AG10803 (cell line): ENCODE measurements at places on chromosomes 2 and 18.

DNA sequence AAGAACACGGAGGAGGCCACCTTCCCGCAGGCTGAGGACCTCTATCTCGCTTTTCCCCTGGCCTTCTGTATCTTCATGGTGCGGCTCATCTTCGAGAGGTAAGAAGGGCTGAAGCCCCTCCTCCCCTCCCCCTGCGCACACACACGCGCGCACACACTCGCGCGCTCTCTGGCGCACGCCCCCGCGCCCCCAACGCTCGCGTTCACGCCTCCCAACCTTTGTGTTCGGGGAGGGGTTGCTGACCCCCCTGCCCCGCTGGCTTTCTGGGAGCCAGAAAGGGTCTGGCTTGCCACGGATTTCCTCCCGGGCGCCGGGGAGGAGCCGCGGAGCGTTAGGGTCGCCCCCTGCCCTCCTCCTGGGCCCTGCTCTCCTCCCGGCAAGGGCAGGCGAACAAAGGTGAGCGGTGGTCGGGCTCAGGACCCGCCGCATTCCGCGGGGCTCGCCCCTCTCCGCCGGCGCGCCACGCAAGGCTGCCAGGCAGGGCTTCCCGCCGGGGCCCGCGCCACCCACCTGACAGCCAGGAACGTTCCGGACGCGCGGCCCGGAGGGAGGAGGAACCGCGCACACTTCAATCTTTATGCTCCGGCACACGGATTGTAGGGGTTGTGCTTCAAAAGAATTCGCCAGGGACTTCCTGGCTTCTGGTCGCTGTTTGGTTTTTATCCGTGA, 583 bp downstream of the CERS6 start:
- no peak for DNase-seq

- DNase-seq, result no peak
Measured at GRCh38 chr2:121558329-121558728, 27.6 kb downstream of the RNU4ATAC start.

GRCh38 chr18:23735021-23735464, 45.8 kb downstream of the LAMA3 start:
- DNase-seq, result no peak

DNA sequence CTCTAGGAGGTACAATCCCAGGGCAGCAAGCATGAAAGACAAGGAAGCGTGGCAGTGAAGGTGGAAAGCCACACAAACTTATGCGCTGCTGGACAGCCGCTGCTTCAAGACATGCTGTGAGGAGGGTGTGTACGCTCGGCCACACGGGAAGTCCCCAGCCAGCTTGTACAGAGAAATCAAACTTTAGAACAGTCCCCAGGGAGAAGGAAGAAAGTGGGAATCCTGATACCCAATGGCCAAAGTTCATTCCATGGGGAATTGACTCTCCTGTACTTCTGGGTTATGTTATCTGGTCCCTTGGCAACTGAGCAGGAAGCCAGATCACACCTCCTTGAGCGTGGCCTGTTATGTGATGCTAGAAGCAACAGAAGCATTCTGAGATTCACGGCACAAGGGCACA, 86.1 kb upstream of the BOD1L2 start:
- DNase-seq, result no peak

DNA sequence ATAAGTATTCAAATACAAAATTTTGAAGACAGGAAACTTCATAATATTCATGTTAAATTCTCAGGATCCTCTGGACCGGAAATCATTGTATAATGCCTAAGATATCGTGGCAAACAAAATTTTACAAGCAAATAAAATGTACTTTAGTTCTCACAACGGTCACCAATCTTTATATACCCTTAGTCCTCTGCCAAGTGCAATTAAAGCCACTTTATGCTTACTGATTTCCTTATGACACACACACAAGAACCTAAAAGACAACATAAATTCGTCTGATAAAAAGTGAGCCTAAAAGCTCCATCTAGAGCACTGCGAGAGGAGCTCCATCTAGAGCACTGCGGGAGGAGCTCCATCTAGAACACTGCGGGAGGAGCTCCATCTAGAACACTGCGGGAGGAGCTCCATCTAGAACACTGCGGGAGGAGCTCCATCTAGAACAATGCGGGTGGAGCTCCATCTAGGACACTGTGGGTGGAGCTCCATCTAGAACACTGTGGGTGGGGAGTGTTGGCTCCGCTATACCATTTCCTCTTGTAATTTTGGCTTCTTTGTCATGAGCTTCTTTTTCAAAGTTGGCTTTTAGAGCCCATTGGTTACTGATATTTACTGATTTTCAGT, 15.9 kb downstream of the ATP8B1 start:
- no peak for DNase-seq

DNA sequence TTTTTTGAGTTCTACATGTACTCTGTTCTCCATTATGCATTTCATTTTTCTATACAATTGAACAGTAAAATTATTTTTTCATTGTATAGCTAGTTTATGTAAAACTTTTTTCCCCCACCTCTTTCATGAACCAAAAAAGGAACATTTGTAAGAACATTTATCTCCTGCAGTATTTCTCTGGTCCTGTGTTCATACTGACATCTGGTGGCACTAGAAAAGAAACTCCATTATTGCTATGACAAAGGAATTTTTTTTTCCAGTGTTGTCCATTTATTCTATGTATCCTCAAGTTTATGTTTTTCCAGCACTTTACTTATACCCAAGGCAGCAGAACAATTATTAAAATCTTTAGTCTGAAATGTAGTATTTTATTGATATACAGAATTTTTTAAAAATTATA, 27.4 kb upstream of the CHAC2 start:
- peak; percentile 53 for DNase-seq

DNA sequence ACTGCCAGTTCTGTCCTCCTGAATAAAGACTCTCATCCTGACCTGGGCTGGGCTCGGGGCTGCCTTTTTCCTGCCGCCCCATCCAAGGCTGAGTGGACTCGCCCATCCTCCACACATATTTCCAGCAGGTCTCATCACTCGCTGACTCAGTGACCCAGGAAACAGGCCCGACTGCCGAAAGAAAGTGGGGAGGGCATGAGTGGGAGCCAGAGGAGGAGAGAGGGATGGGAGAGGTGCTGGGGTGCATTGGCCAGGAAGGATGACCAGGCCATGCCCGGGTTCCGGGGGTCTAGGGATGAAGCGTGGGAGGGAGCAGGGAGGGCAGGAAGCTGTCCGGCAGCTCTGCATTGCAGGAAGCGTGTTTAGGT, 66.7 kb downstream of the TWIST2 start:
- DNase-seq, result peak; percentile 74

- no peak for DNase-seq
Measured at GRCh38 chr2:30255466-30256408, 24.4 kb downstream of the LBH start.

DNA sequence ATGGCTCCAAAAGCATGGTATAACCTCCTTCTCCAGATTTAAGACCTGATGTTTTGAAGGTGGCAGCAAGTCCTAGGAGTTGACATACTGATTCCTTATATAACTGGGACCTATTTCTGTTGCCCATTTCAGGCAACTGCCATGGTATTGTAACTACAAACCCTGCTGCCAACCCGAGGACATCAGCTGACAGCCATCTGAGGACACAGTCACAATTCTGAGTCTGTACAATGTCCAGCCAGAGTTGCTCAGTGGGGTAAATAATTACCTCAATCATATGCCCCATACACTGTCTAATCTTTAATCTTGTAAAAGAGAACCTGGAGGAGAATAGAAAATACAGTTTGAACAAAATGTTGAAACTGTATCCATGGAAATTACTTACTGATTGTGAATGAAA, 8.7 kb upstream of the GAREM2 start:
- DNase-seq, result no peak

DNA sequence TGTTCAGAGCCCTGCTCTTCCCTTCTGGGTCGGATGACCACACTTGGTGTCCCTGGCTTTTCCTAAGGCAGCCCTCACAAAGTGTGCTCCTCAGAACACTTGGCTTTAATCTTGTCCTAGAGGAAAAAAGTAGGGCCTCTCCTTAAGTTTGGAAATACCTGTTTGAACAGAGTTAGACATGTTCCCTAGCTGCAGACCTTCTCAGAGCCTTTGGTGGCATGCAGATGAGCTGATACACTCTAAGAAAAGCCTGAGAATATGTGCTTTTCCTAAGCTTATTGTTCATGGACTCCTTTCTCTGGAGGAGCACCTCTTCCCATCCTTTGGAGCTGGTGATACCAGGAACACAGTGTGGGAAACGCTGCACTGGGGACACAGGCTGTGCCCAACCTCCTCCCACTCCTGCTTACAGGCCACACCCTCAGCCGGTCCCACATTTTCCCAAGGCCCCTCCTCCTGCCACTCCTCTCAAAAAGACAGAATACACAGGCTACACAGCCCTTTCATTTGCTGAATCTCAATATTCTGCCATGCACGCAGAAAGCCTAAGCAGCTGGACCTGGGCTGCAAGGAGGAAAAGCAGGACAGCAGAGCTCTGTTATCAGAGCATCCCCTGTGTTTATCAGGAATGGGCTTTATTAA, 443.6 kb downstream of the NBAS start:
- DNase-seq, result no peak

DNA sequence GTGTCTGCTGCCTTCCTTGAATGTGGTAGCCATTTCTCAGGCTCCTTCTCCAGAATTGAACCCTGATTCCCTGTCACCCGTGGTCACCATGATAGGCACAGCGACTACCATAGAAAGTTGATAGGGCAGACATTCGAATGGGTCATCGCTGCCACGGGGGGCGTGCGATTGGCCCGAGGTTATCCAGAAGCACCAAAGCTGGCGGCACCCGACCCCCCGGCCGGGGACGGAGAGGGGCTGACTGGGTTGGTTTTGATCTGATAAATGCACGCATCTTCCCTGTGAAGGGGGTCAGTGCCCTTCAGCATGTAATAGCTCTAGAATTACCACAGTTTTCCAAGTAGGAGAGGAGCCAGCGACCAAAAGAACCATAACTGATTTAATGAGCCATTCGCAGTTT, 94.0 kb upstream of the ANKRD30BL start:
- no peak for DNase-seq

- peak; percentile 76 for DNase-seq
Measured at GRCh38 chr2:167192833-167193232, 304.6 kb downstream of the XIRP2 start.

DNA sequence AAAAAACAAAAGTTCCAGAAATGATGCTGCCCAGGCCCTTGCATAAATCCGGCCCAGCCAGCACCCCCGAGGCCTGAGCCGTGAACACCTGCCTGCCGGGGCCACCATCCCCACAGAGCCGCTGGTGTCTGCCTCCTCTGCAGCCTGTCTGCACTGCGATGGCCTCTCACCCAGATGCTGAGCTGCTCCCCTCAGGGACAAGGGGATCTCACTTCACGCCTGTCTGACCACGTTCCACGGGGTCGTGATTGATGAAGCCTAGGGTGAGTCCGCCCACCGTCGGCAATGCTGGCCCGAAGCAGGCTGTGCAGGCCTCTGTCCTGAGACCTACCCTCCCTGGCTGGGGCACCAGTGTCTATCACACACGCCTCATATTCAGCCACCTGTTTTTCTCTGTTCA, 444.2 kb downstream of the EIPR1 start:
- DNase-seq, result no peak

DNA sequence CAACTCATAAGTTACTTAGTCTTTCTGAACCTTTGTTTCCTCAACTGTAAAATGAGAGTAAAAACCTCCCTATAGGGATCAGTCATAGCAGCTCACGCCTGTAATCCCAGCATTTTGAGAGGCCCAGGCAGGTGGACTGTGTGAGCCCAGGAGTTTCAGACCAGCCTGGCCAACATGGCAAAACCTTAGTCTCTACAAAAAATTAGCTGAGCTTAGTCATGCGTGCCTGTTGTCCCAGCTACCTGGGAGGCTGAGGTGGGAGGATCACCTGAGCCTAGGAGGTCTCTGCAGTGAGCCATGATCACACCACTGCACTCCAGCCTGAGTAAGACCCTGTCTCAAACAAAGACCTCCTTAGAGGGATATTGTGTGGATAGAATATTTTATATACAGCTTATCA, 2.3 kb downstream of the GPR155 start:
- DNase-seq, result no peak

- no peak for DNase-seq
Measured at GRCh38 chr18:38899252-38899651, 1333.7 kb upstream of the CELF4 start.

- peak; percentile 53 for DNase-seq
Measured at GRCh38 chr18:49697757-49698524, 115.4 kb downstream of the ACAA2 start.

GRCh38 chr2:202716114-202716718, 81.4 kb downstream of the FAM117B start:
- DNase-seq, result no peak

- DNase-seq, result no peak
Measured at GRCh38 chr18:43932140-43932539, 654.9 kb upstream of the SYT4 start.

- DNase-seq, result no peak
Measured at GRCh38 chr18:68284236-68284780, 430.6 kb downstream of the TMX3 start.

GRCh38 chr2:225400546-225401400, 1.3 kb downstream of the NYAP2 start:
- no peak for DNase-seq

GRCh38 chr2:38720613-38721241, 30.4 kb downstream of the SRSF7 start:
- DNase-seq, result peak; percentile 98

- DNase-seq, result no peak
Measured at GRCh38 chr2:99678625-99679024, 188.8 kb upstream of the REV1 start.

GRCh38 chr18:11579916-11580315, 29.5 kb upstream of the SLC35G4 start:
- no peak for DNase-seq

DNA sequence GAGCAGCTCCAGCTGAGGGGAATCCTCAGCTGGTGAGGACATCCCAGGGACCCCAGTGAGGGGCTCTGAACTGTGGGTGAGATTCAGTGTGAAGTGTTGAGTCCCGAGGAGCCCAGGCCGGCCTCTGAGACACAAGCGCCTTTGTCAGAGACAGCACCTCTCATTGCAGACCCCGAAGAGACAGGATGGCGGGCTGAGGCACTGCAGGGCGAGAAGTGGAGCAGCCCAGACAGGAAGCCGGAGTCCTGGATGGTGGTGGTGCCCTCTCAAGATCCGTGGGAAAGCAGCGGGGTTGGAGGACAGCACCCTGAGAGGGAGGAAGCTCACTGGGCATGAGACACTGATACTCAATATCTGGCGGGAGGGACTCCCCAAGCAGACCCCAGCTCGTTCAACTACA, 49.1 kb upstream of the ID2 start:
- DNase-seq, result no peak

GRCh38 chr2:235654103-235654813, 160.4 kb downstream of the AGAP1 start:
- DNase-seq, result peak; percentile 49

GRCh38 chr2:66836851-66837250, 401.9 kb downstream of the MEIS1 start:
- DNase-seq, result peak; percentile 48

DNA sequence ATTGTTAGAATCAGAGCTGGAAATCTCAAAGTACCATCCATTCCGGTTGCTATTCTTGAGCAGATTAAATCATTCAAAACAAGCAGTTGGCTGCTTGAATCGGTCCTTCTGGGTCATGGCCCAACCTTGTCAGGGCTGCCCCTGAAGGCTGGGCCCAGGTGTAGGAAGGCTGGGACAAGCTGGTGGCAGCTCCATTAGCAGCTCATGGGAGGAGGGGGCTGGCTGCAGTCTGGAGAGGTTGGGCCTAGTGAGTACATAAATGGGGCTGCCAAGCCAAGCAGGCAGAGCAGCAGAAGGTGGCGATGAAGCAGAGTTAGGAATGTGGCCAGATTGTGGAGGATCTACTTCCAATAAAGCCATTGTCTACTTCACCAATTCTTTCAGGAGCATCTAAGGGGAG, 81.4 kb downstream of the ADCYAP1 start:
- DNase-seq, result no peak

- no peak for DNase-seq
Measured at GRCh38 chr2:120830096-120830830, 94.6 kb downstream of the GLI2 start.

GRCh38 chr18:63071701-63072141, 247.8 kb downstream of the BCL2 start:
- DNase-seq, result no peak
